Head of caudate nucleus (tissue), 42 donors: ENCODE measurements at places on chromosomes 4 and X.

DNA sequence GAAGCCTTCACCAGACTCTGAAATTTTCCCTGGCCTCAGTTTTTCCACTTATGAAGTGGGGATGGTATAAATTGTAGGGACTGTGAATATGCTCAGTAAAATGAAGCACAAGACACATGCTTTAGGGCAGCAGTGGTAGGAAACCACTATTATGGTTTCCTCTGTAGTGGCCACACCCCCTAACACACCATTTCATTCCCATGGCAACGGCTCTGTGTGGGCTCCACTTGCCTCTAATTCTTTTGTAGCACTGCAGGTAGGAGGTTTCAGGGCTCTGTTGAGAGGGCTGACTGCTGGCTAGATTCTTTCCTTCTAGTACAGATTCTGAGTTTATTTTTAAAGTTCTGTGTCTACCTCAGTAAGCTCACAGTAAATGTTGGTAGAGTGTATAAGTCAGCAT is 3.5 kb upstream of the VMA21 start:
- DNase-seq, result no peak

DNA sequence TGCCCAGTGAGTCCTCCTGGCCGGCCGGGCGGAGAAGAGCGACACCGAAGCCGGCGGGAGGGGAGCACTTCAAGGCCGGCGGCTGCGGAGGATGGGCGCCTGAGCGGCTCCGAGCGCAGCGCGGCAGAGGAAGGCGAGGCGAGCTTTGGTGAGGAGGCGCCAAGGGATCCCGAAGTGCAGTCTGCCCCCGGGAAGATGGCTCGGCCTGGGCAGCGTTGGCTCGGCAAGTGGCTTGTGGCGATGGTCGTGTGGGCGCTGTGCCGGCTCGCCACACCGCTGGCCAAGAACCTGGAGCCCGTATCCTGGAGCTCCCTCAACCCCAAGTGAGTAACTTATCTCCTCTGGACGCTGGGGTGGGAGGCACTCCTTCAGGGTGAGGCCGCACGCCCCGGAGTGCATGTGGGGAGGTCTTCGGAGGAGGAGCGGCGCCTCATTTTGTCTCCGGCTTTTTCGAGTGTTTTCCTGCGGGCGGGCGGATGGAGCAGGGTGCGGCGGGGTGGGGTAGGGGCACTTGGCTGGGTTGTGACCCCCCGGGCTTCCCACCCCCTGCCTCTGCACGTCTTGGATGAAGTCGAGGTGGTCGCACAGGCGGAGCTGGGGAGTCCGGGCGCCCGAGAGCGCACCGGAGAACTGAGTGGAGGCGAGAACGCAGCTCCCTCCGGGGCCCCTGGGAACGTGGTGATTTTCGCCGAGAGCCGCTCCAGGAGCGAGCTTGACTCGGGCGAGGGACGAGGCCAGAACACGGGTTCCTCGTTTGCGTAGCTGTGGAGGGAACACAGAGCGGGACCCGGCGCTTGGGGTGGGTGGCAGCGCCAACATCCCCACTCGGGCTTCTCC is 979 bp downstream of the EFNB1 start:
- DNase-seq, result peak; percentile 27

GRCh38 chrX:151871244-151871643 is 41.4 kb upstream of the MAGEA4 start:
- DNase-seq, result no peak

DNA sequence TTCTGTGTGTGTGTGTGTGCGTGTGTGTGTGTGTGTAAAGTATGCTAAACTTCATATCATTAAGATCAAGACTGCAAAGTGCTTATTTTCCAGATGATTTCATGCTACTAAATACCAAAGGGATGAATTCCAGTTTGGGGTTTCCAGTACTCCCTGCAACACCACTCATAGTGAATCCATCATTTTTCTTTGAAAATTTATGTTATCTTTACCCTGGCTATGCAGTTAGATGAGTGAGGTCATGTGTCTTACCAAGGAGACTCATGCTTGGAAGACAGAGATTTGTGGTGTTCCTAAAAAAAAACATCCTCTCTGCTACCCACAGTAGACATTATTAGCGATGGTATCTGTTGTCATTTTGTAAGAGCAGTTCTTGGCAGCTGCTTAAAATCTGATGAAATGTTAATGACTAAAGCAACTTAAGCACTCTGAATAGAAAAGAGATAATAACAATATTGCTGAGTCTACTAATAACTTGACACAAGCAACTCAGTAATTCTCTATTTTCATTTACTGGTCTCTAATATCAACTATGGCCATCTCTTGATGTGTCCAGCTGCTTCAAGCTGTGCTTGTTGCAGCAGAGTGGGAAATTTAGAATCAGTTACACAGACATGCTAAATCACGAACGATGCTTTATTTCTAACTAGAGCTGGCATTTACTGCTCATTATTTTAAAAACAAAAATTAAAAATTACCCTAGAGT is 1953.0 kb upstream of the IGFBP7 start:
- DNase-seq, result no peak

DNA sequence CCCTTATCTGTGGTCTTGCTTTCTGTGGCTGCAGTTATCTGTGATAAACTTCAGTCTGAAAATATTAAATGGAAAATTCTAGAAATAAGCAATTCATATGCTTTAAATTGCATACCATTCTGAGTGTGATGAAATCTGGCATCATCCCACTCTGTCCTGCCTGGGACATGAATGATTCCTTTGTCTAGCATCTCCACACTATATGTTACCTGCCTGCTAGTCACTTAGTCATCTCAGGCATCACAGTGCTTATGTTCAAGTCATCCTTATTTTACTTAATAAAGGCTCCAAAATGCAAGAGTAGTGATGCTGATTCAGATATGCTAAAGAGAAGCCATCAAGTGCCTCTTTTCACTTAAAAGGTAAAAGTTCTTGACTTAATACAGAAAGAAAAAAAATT is 14.3 kb upstream of the RAB9B start:
- no peak for DNase-seq

- DNase-seq, result no peak
Measured at GRCh38 chrX:91066104-91066503, 368.5 kb upstream of the PABPC5 start.

DNA sequence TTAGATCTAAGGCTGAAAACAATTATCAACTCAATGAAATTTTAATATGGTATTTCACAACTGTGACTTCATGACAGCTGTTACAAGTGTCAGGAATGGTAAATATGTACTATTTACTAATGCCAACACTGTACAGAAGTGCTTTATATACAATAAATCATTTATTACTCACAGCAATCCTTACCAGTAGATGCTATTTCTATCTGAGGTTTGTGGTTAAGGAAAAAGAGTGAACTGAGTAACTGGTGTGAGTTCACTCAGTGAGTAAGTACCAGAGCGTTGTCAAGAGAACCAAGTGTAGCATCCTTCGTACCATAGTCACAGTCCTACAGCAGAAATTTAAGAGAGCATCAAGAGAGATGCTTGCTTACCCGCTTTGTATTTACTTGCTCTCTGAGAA is 23.3 kb downstream of the MTHFD2L start:
- DNase-seq, result no peak

GRCh38 chr4:2413821-2414610 is 4.4 kb downstream of the ZFYVE28 start:
- DNase-seq, result no peak

- no peak for DNase-seq
Measured at GRCh38 chrX:112896051-112896450, 55.4 kb upstream of the AMOT start.

- DNase-seq, result no peak
Measured at GRCh38 chr4:1992468-1993168, 16.2 kb downstream of the NELFA start.
